ENCODE measurements at places on chromosomes 12 and 14.

GRCh38 chr12:81596558-81596957 is 162.6 kb downstream of the PPFIA2 start:
- DNase-seq, result no peak

DNA sequence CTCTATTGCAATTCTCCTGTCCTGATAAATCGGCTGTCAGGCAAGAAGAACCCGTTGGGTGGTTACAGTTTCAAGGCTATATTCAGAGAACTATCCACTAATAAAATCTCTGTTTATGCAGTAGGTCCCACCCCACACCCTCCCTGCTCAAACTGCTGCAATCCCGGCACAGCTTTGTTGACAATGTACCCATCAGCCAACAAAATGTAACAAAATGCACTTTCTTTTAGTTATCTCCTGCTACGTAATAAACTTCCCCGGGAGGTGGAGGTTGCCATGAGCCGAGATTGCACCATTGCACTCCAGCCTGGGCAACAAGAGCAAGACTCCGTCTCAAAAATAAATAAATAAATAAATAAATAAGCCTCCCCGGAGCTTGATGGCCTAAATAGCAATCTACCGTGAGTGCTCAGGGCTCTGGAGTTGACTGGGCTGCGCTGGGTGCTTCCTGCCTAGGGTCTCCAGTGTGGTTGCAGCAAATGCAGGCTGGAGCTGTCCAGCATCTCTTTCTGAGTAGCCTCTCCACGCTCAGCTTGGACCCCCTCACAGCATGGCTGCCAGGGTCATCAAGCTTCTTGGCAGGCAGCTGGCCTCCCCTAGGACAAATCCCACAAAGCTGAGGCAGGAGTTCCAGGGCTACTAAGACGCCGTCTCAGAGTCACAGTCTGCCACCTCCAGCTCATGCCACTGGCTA is 43.2 kb upstream of the FBRSL1 start:
- no peak for DNase-seq

GRCh38 chr14:49303946-49304516 is 282.1 kb downstream of the RPS29 start:
- no peak for DNase-seq

DNA sequence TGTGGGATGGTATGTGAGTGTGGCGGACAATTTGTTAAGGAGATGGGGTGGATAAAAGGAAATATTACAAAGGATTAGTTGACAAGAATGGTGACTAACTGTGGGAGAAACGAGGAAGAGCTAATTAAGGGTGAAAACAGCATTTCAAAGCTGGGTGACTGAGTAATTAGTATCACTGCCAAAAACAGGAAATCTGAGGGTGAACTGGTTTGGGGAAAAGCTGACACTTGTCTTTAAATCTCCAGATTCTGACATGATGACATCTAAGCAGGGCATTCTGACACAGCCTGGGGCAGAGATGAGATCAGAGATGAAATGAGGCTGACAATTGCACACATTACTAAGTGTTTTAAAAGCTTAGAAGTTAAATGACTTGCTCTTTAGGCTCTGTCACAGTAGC is 42.4 kb upstream of the CCDC175 start:
- DNase-seq, result no peak

GRCh38 chr12:117685110-117685926 is 283.5 kb downstream of the KSR2 start:
- DNase-seq, result peak; percentile 18

- DNase-seq, result no peak
Observed at GRCh38 chr12:31106101-31106803, 32.6 kb downstream of the DDX11 start.

DNA sequence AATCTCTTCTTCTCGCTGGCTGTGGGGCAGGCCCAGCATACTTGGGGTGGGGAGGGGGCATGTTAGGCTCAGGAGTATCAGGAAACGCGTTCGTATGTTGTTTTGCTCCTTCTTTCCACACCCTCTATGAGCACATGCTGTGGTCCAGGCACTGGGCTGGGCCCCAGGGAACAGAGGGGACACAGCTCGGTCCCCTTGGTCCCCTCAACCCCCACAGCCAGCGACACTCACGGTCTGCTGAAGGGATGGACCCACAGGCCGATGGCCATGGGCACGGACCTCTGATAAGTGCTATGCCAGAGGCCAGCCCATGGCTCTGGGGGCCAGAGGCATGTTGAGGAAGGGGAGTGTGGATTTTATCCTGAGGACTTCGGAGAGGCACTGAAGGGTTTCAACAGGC is 6.2 kb downstream of the IFI27 start:
- no peak for DNase-seq

- no peak for DNase-seq
Observed at GRCh38 chr14:80772504-80772903, 169.0 kb downstream of the CEP128 start.

- DNase-seq, result no peak
Observed at GRCh38 chr12:6765048-6765633, 1.0 kb upstream of the PTMS start.

DNA sequence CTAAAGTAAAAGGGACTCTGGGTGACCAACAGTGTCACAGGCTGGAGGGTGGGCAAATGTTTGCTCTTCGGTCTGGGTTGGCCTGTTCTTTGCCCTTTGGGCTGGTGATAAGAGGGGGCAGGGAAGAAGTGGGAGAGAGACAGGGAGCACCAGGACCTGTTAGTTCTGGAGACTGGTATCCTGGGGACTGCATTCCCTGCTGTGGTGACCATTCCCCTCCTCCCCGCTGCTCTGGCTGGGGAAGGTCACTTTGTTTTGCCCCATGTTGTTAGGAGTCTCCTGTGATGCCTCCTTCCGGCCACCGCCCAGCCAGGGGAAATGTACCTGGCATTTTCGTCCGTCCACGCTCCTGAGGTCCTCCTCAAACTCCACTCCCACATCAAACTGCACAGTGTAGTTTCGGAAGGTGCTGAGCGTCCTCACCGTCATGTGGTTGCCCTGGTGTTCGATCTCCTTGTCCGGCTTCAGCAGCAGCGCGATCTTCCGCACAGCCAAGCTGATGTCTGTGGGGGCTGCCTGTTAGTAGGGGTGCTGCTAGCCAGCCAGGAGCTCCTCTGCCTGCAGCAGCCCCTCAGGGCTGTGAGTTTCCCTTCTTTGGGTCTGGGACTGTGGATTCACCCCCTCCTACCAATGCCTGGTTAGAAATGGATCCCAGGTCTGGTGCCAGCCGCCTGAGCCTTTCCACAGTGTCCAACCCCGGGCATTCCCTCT is 618 bp downstream of the RBP5 start:
- DNase-seq, result no peak

DNA sequence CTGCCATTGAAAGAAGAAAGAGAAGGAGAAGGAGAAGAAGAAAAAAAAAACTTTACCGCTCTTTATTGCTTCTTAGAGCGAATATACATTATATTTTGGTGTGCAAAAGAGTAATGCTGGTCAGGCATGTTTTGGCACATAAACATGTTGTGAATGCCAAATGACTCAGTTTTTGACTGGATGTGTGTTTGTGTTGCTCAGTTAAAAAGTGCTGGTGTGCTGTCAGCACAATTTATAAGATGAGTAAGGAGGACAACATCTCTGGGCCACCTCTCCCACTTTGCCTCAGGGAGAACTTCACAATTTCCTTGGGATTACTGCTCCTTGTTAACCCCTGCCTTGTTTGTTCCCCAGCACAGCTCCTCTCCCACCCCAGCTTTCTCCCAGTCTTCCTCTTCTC is 584.8 kb downstream of the ETNK1 start:
- no peak for DNase-seq

DNA sequence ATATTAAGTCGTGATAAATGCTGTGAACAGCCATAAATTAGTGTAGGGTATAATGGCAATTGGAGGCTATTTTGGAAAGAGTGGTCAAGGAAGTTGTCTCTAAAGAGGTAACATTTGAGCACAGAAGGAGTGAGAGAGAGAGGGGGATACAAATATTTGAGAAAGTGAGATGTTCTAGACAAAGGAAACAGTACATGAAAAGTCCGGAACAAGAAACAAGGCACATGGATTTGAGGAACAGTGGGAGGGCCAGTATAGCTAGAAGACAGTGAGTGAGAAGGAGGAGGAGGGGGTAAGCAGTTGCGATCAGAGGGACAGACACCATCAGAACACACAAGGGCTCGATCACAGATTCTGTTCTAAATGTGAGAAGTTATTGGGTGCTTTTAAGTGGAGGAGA is 20.1 kb upstream of the RNASE12 start:
- no peak for DNase-seq

GRCh38 chr14:71113376-71113775 is 206.1 kb downstream of the PCNX1 start:
- peak; percentile 26 for DNase-seq

- DNase-seq, result no peak
Observed at GRCh38 chr12:92661269-92661668, 41.5 kb upstream of the PLEKHG7 start.

DNA sequence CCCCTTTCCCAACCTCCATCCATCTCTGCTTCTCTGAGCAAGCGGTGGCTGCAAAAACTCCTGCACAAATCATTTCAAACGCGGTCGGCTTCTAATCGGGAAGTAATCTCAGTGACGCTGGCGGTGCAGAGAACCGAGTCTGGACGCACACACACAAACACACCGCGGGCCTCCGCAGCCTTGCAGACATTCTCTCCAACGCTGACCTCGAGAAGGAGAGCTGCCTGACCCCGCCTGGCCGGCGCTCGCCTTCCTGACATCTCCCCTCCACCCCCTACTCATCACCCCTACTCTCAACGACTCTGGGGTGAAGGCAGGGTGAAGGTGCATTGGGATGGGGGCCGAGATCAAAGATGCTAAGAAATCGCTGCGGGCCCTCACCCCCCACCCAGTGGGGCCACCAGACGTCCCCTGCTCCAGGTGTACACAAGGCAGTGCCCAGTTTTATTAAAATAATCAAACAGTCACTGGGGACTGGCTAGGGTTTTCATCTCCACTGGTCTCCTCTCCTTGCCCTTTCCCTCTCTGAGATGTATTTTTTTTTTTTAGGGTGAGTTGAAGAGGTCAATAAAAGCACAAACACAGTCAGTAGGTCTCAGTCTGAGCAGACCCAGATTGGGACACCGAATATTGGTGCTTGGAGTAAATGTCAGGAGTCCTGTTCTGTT is 506 bp upstream of the TBX5 start:
- no peak for DNase-seq

- no peak for DNase-seq
Observed at GRCh38 chr12:110102255-110102654, 21.9 kb upstream of the IFT81 start.

GRCh38 chr14:54672688-54673087 is 105.8 kb downstream of the SAMD4A start:
- DNase-seq, result no peak

Data from non-pigmented ciliary epithelial cell (primary cell).